ENCODE measurements at places on chromosomes 1 and 21. TPM values are rescaled to one million over a fixed set of nuclear protein-coding genes. Genes with fewer than 3 reads are reported as not detected.

IGSF9 gene
- total RNA-seq, result not detected

IVL gene
- not detected for total RNA-seq

RCSD1 gene
- 42.3 TPM for total RNA-seq

DNA sequence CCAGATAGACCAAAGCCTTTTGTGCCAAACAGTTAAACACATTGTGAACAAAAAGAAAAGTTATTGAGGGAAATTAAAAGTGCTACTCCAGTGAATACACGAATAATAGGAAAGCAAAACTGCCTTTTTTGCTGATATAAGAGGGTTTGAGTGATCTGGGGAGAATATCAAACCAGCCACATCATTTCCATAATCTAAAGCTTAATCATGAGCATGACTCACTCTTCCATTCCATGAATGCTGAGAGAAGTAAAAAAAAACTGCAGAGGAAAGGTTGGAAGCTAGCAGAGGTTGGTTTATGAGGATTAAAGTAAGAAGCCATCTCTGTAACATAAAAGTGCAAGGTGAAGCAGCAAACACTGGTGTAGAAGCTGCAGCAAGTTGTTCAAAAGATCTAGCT lies 350.6 kb upstream of the NCAM2 start:
- no peak overlapping the region for H3K4me3 ChIP-seq
- H3K27me3 ChIP-seq, result no peaks in the 10 kb centered on the region
- H3K27ac ChIP-seq, result no peak overlapping the region
- no peaks in the 10 kb centered on the region for H3K4me1 ChIP-seq
- DNase-seq, result no peak

- no peak overlapping the region for H3K27ac ChIP-seq
- no peak for DNase-seq
- no peak overlapping the region for H3K4me3 ChIP-seq
These were observed 1.2 kb downstream of the EPHB2 start for GRCh38 chr1:22711591-22712501.

DNA sequence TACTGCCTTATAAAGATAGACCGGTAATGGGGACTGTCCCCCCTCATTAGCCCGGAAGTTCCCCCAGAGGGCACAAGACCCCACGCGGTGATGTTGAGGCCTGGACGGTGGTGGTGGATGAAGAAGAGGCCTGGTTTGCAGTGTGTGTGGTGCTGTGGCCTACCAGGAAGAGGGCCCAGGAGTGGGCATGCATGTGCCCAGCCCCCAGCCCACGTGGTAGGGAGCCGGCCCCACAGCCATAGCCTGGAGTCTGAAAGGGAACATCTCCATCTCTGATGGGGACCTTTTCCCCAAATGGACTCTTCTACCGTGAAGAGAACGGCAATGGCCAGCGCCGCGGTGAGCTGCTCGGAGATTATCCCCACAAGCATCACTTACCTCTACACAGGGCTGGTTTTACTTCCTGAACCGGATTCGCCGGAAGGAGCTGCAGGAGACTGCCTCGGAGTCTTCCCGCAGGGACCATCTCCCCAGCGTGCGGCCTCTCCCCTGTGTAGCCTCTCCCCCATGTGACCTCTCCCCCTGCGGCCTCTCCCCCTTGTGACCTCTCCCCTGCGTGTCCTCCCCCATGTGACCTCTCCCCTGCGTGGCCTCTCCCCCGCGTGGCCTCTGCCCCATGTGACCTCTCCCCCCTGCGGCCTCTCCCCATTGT lies 20.6 kb downstream of the RRP1 start:
- no peaks in the 10 kb centered on the region for H3K27me3 ChIP-seq
- no peak overlapping the region for H3K4me3 ChIP-seq
- peaks cover 16% of the 10 kb centered on the region for H3K4me1 ChIP-seq
- DNase-seq, result no peak
